ENCODE measurements at places on chromosomes 11 and 22.
A peak's percentile ranks its signal among the peaks of the same experiment; 100 is the strongest.

DNA sequence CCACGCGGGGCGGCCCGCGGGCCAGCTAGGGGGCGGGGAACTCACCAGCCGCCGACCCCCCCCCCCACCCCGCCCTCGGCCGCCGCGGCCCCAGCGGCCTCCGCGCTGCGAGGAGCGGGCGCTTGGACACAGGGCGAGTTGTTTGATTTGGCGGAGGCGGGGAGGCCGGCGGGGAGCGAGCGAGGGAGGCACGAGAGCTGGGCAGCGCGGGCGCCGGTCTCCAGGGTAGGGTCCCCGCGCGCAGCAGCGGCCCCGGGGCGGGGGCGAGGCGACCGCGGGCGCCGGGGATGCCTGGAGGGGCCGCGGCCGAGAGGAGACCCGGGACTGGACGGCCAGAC is 64.4 kb downstream of the NAV2 start:
- DNase-seq = no peak

- DNase-seq = peak; percentile 10
Measured at GRCh38 chr11:125345421-125346178, 150.5 kb downstream of the FEZ1 start.

DNA sequence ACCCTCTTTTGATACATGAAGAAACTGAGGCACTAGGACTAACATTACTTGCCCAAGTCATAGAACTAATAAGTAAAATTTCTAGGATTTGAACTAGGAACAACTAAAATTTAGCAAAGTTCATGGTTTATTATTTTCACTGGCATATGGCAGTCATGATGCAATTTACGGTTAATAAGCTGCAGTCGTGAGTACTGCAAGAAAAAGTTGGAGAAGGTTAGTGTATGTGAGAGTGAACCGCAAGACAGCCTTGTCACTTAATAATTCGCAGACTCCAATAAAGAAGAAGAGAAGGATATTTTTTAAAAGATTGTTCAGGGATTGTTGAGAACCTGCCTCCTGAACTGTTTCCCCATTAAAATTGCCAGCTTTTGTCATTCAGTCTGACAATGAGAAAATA is 663.4 kb upstream of the TENM4 start:
- no peak for DNase-seq

- DNase-seq = no peak
Measured at GRCh38 chr22:32545801-32546200, 71.2 kb downstream of the FBXO7 start.

GRCh38 chr11:16778286-16778685 is 39.8 kb downstream of the C11orf58 start:
- no peak for DNase-seq

DNA sequence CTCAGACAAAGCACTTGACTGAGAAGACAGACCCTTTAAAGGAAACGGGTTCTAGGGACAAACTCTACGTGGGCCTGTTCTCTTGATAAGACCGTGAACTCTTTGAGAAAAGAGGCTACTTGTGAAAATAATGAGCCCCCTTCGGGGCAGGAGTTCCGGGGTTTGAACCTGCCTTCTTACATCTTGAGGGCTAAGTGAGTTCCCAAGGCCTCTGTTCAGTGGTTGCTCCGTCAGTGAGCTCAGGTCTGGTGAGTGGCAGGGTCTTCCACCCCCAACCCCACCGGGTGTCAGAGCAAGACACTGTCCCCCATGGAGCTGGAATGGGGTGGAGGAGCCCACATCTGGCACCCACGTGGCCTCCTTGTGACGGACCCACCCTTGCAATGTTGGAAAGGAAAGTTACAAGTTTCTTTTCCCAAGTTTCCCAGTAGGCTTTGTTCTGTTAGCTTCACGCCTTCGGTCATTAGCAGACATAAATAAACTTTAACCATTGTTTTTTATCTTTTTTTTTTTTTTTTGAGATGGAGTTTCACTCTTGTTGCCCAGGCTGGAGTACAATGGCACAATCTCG is 6.3 kb upstream of the SAMM50 start:
- no peak for DNase-seq

- no peak for DNase-seq
Measured at GRCh38 chr22:30573594-30574094, 821 bp downstream of the GAL3ST1 start.

GRCh38 chr11:27280140-27280539 is 82.9 kb downstream of the CCDC34 start:
- no peak for DNase-seq

- no peak for DNase-seq
Measured at GRCh38 chr22:49541693-49542230, 285.9 kb downstream of the BRD1 start.

DNA sequence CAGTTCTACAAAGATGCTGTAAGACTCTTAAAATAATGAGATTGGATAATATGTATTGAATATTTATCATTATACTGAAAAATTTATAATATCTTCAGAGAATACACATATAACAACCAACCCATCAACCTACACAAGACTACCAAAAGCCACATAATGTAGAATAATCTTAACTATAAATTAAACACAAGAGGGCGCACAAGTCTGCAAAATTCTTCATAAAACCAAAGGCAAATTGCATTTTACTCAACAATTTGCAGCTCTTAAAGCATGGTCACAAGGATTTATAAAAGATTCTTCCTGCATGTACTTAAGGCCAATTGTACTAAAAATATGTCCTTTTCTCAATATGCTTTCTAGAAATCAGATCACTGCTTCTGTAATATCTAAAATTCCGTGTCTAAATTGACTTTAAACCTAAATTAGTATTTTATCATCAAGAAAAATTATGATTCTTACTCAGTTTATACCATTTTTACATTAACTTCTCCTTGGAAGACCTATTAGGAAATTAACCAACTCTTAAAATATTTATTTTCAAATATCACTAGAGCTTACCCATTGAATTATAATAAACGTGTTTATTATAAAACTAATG is 79.0 kb downstream of the TTC28 start:
- DNase-seq = no peak

GRCh38 chr11:9609841-9610240 is 36.4 kb downstream of the WEE1 start:
- DNase-seq = no peak

- no peak for DNase-seq
Measured at GRCh38 chr11:78400702-78401101, 16.9 kb downstream of the GAB2 start.

- DNase-seq = no peak
Measured at GRCh38 chr11:130031945-130032344, 29.3 kb upstream of the PRDM10 start.

GRCh38 chr11:34126959-34127848 is 21.8 kb downstream of the NAT10 start:
- no peak for DNase-seq

GRCh38 chr11:17169876-17170275 is 37.9 kb downstream of the PIK3C2A start:
- no peak for DNase-seq

GRCh38 chr22:30226192-30226832 is 20.2 kb downstream of the LIF start:
- no peak for DNase-seq

GRCh38 chr22:46373921-46374662 is 38.6 kb downstream of the TRMU start:
- no peak for DNase-seq

- DNase-seq = no peak
Measured at GRCh38 chr11:69333879-69334278, 39.9 kb downstream of the MYEOV start.

DNA sequence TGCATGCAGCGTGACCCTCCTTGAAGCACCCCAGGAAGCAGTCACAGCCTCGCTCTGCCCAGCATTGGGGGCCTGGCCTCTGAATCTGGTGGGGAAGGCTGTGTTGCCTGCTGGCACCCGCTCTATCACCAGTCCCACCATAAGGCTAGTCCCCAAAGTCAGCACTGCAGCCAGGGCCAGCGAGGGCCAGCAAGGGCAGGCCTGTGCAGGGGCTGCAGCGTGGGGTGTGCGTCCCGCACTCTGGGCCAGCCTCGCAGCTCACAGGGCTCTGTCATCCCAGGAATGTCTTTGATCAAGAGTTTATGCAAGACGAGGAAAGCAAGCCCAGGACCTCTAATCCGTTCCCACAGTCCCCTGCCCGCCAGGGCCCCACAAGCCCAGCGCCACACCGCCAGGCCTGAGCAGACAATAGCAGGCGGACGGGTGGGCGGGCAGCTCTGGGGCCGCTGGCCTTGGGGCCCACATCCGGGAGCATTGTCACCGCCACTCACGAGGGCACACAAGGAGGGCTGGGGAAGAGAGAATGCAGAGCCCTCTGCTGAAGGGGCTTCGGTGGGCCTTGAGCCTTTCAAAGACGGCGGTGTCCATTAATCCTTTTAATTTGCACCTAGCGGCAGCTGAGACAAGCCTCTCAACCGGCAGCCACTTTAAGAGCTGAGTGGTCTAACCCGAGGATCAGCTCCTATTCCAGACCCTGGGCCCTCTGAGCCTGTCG is 17.1 kb downstream of the LTO1 start:
- no peak for DNase-seq

DNA sequence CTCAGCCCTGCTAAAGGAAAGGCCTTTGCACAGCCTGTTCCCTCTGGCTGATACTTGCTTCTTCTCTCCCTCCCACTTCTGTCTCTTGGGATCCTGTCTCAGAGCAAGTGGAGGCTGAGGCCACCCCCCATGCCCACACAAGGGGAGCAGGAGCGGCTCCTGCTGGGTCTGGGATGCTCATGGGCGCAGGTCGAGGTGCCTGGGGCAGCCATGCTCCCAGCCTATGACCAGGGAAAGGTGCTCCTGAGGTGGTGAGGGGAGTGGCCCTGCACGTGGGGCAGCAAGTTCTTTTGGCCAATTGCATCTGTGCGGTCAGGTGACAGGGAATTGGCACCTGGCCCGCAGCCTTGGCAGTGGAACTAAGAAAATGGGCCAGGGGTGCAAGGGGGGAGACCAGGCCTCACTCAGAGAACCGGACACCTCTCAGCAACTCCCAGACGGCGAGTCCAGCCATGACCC is 1.5 kb downstream of the MAPK11 start:
- DNase-seq = no peak

GRCh38 chr22:25281675-25282345 is 62.4 kb downstream of the CRYBB2 start:
- no peak for DNase-seq

DNA sequence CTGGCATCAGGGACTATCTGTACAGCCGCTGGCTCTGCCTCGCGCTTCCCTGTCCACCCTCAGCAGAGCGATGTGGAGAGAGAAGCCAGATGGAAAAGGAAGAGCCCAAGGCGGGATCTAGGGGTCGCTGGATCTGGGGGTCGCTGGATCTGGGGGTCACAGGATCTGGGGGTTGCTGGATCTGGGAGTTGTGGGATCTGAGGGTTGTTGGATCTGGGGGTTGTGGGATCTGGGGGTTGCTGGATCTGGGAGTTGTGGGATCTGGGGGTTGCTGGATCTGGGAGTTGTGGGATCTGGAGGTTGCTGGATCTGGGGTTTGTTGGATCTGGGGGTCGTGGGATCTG is 2.0 kb upstream of the MS4A10 start:
- DNase-seq = no peak

DNA sequence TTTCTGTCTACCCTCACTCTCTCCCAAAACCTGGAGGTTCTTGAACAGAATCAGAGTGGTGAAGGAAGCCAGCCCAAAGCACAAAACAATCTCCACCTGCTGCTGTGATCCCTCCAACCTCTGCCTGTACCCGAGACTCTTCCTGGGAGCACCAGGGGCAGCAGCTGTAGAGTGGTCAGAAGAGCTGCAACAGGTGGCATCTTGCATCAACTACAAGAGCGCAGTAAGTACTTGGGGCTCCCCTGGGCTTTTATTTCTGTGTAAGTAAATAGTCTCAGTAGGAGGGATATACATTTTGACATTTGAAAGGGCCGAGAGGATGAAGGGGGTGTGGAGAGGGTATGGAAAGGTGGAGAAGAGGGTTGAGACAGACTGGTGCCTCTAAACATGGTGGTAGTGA is 8.3 kb upstream of the UBQLNL start:
- no peak for DNase-seq

DNA sequence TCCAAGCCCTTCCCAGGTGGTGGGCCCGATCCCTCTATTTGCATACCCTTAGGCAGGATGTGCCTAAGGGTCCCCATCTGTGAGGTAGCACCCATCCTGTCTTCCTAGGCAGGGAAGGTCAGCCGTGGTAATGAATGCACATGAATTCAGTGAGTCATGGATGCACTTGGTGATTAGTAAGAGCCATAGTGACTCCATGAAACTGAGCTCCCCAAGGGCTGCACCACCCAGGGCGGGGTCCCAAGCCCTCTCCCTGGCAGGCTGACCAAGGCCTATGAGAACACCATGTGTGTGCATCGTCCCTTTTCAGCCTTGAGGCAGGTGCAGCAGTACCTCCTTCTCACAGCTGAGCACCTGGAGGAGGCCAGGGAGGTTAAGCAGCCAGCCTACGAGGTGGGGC is 15.6 kb upstream of the SUSD2 start:
- DNase-seq = no peak

GRCh38 chr22:29744902-29745301 is 21.9 kb downstream of the ZMAT5 start:
- DNase-seq = no peak

GRCh38 chr11:2166091-2166851 is 5.3 kb upstream of the INS start:
- no peak for DNase-seq

GRCh38 chr22:47337161-47337621 is 574.7 kb downstream of the TBC1D22A start:
- DNase-seq = no peak

- DNase-seq = no peak
Measured at GRCh38 chr11:9276571-9276970, 11.4 kb upstream of the DENND5A start.

GRCh38 chr11:47395223-47396048 is 13.0 kb upstream of the SLC39A13 start:
- no peak for DNase-seq

GRCh38 chr11:22798901-22799300 is 30.7 kb downstream of the SVIP start:
- DNase-seq = no peak

- no peak for DNase-seq
Measured at GRCh38 chr22:42646569-42647525, 2.3 kb downstream of the CYB5R3 start.

- no peak for DNase-seq
Measured at GRCh38 chr22:47030143-47030661, 267.8 kb downstream of the TBC1D22A start.

DNA sequence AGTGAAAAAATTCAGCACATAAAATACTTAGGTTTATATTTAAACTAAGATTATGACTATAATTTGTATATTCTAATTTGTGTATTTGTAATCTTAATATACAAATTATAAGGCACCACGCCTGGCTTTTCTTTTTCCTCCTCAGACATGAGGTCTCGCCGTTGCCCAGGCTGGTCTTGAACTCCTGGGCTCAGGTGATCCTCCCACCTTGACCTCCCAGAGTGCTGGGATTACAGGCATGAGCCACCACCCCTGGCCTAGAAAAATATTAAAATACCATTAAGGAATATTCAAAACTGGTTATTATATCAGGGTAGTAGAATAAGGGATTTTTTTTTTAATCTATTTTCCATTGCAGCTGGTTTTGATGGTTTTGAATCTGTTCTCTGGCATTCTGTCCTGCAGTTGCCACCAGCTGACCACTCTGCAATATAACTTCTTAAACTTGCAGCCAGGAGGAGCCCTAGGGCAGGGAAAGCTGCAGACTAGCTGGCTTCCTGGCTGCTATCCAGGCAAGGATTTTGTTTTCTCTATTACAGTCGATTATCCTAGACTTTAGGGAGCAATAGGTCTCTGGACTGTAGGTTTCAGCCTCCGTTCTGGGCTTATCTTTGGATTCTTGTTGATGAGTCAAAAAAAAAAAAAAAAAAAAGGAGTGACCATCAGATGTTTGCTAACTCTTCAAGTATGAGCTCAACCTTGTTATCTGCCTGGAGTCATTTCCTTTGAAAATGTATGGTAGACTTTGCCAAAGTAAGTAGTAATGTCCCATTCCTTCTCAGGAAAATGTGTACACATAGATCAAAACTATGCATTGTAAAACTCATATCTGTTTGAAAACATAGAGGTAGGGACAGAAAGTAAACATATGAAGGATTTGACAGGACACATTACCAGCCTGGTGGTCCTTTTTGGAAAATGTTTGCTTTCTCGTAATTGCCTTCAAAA is 13.2 kb downstream of the POLA2 start:
- DNase-seq = no peak

All from stimulated activated CD8-positive, alpha-beta memory T cell treated with anti-CD3 and anti-CD28 coated beads, Interleukin-7, amount 100 ng/mL, for 24 hours (primary cell).